ENCODE measurements at places on chromosomes 3 and 15.
A peak's percentile ranks its signal among the peaks of the same experiment; 100 is the strongest.

DNA sequence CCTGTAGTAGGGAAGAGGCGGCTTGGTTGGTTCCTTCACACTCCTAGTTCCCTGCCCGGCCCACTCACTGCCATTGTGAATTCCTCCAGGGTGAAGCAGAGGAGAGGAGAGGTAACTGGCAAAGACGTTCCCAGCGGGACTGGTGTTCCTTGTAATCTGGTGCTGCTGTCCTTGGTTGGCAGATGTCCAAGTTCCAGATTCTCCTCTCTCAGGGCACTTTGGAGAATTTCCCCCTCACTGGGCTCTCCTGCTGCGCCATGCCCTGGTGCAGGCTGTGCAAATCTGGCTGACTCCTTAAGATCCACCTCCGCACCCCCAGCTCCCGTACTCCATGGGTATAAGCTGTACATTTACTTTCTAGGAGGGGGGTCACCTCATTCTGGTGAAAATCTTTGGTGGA is 37.3 kb downstream of the THSD4 start:
- no peak for DNase-seq

GRCh38 chr15:50249704-50250103 is 15.8 kb downstream of the HDC start:
- DNase-seq = no peak

GRCh38 chr3:58121183-58121582 is 89.6 kb downstream of the DNASE1L3 start:
- no peak for DNase-seq

- no peak for DNase-seq
Observed at GRCh38 chr3:18883571-18883970, 264.7 kb upstream of the KCNH8 start.

GRCh38 chr3:65678516-65678915 is 360.2 kb downstream of the MAGI1 start:
- DNase-seq = no peak

DNA sequence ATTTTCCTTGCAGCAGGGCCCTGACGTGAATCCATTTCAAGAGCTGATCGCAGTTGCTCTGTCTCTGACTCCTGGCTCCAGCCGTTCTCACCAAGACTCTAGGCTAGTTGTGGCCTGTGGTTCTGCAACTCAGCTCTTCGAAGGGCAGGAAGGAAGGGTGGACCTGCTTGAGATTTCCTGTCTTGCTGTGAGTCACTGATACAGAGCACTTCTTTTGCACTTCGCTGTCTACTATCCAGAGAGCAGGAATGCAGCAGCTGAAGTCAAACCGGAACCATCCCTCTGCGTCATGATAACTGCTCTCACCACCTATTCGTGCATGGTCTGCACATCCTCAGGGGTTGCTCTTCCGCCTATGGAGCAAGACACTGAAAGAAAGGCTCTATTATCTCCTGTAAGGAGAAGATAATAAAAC is 59.7 kb downstream of the RAP2B start:
- peak; percentile 77 for DNase-seq

- no peak for DNase-seq
Observed at GRCh38 chr15:47296881-47297280, 420.4 kb upstream of the SEMA6D start.

DNA sequence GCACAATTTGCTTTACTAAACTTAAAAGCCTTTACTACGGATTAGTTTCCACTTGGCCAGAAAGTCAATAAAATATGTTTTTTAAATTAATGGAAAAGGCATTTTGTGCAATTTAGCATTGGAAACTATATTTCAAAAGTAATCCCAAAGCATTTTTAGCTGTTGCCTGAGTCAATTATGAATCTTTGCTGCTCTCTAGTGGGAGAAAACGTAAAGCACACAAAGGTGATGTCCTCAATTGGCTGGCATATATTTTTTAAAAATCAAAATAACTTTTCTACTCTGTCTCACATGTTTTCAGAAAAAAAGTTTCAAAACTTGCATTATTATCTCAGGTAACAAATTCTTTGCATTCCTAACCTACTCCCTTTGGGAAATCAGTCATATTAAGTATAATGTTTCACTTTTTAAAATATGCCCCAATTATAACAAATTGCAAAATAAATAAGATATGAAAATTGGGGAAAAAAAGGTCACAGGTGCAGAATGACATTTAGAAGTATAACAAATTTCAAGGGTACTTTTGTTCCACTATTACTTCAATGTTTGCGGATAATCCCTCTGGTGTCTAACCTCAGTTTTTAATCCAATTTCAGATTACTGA is 47.2 kb upstream of the TEX55 start:
- peak; percentile 32 for DNase-seq

- DNase-seq = no peak
Observed at GRCh38 chr3:38689774-38690173, 40.3 kb upstream of the SCN5A start.

- DNase-seq = peak; percentile 82
Observed at GRCh38 chr3:37773911-37774310, 87.8 kb upstream of the CTDSPL start.

- DNase-seq = peak; percentile 13
Observed at GRCh38 chr15:66498501-66499386, 1.2 kb upstream of the SNAPC5 start.

DNA sequence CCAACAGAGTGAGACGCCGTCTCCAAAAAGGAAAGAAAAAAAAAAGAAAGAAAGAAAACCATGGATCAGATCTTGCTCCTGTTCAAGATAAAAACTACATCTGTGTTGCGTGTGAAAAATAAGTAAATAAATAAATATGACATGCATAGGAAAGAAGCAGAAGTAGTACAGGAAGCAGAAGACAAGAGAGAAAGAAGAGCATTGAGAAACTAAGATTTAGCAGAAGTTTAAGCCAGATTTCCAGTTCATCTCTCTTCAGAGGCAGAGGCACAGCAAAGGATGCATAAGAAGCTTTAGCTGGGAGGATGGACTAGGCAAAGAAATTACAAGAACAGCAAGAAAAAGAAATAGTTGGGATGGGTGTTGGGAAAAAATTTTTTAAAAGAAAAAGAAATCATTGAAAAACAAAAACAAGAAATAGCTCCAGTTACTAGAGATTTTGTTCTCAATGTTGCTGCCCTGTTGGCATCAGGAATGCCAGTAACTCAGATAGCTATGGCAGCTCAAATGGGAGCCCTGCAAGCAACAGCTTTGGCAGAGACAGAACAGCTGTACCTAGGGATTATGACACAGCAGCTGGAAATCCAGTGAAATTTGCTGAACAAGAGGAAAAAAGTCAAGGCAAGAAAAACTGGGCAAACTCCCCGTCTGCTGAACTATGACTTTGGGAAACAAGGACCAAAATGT is 17.3 kb downstream of the AP3S2 start:
- DNase-seq = peak; percentile 22

- DNase-seq = peak; percentile 48
Observed at GRCh38 chr15:43093026-43093425, 12.8 kb downstream of the UBR1 start.

DNA sequence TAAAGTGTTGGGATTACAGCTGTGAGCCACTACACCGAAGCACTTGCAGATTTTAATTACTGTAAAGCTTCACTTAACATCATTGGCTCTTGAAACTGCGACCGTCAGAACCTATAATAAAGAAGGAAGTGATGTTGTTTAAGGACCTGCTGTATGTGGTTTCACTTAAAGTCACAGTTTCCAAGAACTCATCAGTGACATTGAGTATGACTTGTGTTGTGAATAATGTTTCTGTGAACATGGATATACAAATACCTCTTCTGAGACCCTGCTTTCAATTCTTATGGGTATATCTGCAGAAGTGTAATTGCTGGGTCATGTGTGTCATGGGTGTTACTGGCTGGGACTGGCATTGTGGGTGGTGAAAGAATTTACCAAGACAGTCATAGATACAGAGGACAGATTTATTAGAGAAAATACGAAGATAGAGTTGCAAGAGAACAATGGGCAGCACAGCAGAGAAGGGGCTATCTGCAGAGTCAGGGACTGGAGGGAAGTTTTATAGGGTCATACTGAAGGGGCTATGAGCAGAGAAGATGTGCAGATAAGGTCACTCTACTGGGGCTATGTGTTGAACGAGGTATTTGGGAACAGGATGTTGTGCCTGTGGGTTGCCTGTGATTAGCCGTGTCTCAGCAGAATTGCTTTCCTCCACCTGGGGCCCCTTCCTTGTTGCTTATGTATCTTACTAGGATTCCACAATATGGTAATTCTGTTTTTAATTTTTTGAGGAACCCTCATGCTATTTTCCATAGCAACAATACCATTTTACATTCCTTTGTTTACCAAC is 4.5 kb downstream of the NDUFB5 start:
- peak; percentile 45 for DNase-seq

GRCh38 chr15:62618846-62619504 is 423.6 kb upstream of the TPM1 start:
- DNase-seq = no peak

DNA sequence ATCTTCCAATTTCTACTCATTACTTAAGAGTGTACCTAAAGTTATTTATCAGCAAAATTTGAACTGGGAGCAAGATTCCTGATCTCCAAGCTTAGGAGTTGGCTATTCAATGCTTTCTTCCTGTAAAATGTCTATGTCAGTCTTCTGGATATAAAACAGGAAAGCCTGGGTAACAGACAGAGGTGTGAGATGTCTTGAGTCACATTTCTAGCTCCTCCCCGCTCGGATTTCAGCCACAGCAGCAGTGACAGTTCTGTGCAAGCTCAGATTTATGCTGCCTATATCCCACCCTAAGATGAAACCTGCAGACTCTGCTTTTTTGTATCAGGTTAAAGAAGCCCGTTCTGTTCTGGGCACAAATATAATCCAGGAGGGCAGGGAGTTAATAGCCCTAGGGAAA is 2.1 kb upstream of the ARMC8 start:
- DNase-seq = no peak

- no peak for DNase-seq
Observed at GRCh38 chr15:75045332-75046015, 22.1 kb downstream of the PPCDC start.

- DNase-seq = no peak
Observed at GRCh38 chr15:85973584-85974347, 105.9 kb upstream of the AGBL1 start.

GRCh38 chr15:74776821-74777768 is 4.8 kb upstream of the CSK start:
- peak; percentile 81 for DNase-seq

DNA sequence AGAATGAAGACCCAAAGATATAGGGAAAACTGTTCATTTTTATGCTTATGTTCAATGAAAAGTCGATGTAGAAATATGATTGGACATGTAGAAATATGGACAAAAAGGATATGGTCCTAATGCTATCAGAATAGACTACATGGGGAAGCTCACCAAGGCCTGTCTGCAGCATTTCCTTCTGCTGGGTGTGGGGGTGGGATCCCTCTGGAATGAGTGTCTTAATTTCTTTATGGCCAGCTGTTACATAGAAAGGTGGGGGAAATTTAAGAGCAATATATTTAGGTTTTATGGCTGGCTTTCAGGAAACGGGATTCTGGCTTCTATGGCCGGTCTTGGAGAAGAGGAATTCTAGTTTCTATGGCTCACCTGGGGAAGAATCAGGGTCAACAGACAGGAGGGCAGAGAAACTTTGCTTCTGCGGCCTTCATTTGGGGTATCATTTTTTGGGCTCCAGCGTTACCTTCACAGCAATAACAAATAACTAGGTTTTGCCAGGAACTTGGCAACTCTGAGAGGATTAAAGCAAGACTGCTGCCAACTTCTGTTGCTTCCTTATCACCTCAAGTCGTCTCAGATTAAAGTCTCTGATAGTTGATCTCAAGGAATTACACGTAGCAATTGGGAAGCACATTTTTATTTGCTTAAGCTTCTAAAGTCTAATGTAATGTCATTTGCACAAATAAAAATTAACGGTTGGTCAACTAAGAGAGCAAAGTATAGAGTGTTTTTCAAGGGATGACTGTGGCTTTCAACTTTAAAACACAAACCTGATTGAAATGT is 57.0 kb upstream of the GATM start:
- DNase-seq = no peak

- no peak for DNase-seq
Observed at GRCh38 chr15:39788800-39789565, 6.3 kb upstream of the FSIP1 start.

- DNase-seq = no peak
Observed at GRCh38 chr15:23897531-23897930, 210.4 kb upstream of the NDN start.

GRCh38 chr15:73082812-73083211 is 30.5 kb downstream of the NEO1 start:
- DNase-seq = no peak

DNA sequence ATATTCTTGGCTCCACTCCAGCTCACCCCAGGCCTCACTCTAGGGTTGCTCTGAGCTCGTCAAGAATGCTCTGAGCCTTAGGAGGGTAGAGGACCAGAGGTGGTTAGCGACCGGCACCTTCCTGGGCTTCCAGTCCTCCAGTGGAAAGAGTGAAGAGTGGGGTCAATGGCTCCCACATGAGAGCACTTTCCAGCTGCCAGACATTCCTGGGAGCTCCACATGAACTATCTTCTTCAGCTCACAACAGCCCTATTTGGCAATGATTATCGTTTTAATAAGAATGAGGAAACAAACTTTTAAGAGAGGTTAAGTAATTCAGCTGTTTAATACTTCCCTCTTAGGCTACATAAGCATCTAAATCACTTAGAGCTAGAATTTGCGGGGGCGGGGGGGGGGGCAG is 139.3 kb downstream of the STT3B start:
- DNase-seq = peak; percentile 18

DNA sequence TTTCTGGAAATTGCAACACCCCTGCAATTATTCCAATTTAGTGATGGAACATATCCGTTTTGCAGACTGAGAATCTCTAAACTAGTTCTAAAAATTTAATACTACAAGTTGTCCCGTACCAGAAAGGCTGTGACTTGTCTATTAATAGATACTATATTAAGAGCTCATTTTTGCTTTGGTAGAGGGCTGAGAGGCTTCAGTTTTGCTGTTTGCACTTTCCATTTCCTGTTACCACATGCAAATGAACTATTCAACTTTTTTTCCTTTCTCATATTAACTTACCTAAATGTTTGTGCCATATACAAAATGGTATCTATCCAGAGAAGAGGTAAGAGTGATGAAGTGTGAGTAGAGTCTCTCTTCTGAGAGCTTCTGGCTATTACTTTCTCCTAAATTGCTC is 101.5 kb upstream of the CRBN start:
- DNase-seq = no peak

- DNase-seq = no peak
Observed at GRCh38 chr3:45597581-45597980, 3.0 kb downstream of the LIMD1 start.

DNA sequence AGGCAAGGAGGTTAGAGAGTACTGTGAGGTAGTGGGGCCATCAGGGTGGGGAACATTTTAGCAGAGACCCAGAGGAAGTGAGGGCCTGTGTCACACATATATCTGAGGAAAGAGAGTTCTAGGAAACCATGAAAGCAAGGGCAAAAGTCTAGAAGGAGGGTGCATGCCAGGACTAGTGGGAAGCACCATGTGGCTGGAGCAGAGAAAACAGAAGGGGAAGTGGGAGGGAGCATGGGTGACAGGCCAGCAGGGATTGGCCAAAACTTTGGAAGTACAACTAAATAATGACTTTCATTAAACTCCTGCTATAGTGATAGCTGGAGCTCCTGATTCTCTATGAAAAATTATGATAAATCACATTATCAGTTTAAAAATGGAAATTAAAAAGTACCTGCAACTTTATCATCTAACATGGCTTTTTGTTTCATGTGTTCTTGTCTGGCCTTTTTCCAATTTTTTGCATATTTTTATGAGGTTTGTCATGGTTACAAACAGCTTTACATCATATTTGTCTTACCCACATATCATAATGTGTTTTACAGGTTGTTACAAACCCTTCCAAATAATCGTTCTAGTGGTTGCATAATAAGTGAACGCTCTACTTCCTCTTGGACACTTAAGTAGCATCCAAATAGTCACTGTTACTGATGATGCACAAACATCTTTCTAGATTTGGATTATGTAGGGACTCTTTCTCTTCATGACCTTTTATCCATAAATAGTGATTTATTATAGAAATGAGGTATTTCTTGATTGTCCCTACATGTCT is 168.3 kb downstream of the NEK10 start:
- DNase-seq = no peak

Measured in inflammatory macrophage (primary cell).